Effector memory CD4-positive, alpha-beta T cell (primary cell): ENCODE measurements at places on chromosomes 11 and 22.

- DNase-seq: no peak
Measured at GRCh38 chr11:2796091-2796490, 89.5 kb downstream of the CDKN1C start.

- DNase-seq: no peak
Measured at GRCh38 chr11:31863170-31863832, 52.2 kb upstream of the PAX6 start.

DNA sequence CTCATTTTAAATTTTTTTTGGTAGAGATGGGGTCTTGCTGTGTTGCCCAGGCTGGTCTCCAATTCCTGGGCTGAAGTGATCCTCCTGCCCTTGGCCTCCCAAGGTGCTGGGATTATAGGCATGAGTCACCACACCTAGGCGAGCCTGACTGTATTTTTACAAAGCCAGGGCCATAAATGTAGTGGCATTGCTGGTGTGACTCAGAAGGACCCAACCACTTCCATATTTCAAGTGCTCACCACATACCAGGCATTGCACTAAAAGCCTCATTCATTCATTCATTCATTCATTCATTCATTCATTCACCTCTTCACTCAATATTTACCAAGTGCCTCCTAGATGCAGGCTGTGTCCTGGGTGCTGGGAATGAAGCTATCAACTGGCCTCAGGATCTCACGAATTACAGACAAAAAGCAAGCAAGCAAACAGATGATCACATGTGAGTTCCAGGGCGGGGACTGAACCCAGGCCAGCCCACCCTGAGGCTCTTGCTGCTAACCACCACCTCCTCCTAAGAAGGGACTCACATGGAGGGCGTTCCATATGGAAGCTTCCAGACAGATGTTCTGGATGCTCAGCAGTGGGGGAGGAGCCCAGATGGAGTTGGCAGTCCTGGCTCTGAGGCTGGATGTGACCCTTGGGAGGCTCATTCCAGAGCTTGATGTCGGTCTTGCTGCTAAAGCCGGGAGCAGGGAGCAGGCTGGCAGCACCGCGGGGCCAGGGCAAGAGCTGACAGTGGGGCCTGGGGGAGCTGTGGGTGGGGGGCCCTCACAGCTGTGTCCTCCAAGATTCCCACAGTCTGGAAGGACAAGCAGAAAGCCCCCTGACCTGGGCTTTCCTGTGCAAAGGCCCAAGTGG lies 158.8 kb downstream of the CTTN start:
- DNase-seq: no peak

- DNase-seq: no peak
Measured at GRCh38 chr11:72570893-72571661, 103.1 kb downstream of the PDE2A start.

GRCh38 chr11:6418557-6419008 lies 311 bp downstream of the APBB1 start:
- no peak for DNase-seq

GRCh38 chr11:16178273-16178672 lies 178.1 kb downstream of the SOX6 start:
- no peak for DNase-seq

- no peak for DNase-seq
Measured at GRCh38 chr11:78961937-78962701, 387.5 kb upstream of the NARS2 start.

DNA sequence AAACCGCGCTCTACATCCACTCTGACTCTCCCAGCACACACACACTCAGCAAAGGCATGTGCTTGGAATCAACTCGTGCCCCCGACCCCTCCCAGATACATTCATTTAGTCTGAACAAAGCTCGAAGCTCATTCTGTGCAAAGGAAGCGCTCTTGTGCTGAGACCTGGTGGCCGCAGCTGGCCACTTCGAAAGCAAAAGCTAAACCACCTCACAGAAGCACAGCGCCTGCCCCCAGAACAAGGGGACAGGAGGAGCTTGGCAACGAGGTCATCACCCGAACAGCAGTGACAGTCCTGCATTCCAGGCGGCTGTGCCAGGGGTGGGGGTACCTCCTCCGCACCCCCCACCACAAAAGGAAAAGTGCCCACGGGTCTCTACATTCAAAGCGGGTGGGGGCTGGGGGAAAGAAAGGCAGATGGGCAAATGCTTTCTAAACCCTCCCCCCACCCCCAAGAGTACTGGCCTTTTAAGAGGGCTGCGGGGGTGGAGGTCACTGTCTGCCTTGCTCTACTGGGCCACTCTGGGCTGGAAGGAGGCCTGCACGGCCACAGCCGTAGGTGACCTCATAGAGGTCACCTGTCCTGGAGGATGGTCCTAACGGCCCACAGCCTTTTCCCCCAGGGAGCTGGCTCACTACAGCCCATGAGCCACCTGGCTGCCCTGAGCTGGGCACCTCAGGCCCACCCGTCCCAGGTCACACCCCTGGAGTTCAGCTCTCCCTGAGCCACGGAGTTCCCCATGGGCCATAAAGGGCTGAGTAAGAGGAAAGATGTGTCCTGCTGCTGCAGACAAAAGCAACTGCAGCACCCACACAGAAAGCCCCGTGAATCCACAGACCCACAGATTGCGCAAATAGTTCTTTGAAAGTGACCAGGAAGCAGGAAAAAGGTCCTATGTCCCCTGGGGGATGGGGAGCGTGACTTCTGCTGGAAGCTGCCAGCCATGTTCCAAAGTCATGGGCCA lies 21.3 kb downstream of the CBX7 start:
- no peak for DNase-seq

DNA sequence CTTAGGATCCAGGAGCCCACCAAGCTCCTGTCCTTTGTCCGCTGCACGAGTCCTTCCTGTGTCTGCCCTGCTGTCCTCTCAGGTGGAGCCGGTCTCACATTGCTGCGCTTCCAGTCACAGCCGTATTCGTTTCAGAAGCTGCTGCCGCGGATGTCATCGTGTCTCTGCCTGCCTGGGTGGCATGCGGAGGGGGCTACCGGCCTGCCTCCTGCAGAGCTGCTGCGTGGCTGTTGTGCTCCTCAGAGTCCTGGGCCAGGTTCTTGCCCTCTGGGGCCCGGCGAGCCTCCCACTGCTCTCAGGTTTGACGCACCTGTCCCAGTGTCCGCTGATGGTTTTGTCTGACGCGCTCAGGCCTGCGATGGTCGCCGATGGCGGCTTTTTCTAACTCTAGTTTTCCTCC lies 254.2 kb downstream of the TBC1D22A start:
- no peak for DNase-seq

GRCh38 chr11:133952199-133953190 lies 4.3 kb downstream of the IGSF9B start:
- no peak for DNase-seq

DNA sequence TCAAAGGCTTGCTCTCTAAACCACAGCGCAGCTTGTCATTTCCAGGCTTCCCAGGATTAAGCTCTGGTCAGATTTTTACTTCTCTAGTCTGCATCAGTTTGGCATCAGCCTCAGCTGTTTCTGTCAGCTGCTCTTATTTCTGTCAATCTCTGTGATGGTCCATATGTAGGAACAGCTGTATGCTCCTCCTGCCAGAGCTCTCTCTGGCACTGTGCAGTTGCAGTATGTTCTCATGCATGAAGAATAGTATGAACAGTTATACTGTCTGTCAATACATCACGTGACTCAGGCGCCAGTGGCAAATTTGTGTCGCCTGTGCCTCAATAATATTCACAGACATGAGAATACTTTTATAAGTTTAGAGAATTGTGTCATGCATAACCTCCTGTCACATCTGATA lies 6.7 kb downstream of the OR6M1 start:
- no peak for DNase-seq

GRCh38 chr22:32211011-32211410 lies 6.1 kb upstream of the RFPL2 start:
- no peak for DNase-seq

DNA sequence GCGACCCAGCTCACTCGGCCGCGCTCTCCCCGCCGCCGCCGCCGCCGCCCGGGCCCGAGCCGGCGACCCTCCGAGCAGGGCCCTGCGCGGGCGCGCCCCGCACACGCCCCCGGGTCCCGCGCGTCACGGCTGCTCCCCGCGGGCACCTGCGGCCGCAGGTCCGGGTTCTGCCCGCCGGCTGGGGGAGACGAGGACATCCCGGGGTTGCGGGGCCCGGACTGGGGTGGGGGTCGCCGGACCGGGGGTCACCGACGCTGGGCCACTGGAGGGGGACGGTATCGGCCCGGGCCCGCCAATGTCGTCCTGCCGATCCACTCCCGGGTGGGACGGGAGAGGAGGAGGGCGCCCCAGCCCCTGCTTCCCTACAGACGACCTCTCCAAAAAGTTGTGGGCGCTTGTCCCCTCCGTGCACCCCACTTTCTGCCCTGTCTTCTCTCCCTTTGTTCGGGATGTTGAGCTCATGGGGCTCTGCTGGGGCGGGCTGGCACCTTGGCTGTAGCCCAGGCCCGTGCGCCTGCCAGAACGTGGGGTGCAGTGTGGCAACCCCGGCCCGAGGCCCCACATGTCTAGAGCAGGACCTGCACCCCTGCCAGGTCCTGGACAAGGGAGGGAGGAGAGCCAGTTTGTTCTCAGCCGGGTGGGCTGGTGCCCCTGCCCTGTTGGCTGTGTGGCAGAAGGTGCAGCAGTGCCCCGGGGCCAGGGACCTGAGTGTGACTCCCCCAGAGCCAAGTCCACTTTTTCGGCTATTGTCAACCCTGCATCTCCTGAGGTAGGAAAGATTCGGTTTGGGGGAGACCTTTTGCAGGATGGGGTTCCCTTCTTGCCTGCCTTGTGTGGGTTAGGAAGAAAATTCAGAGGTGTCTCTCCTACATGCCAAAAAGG lies 40.2 kb upstream of the CELSR1 start:
- DNase-seq: no peak

DNA sequence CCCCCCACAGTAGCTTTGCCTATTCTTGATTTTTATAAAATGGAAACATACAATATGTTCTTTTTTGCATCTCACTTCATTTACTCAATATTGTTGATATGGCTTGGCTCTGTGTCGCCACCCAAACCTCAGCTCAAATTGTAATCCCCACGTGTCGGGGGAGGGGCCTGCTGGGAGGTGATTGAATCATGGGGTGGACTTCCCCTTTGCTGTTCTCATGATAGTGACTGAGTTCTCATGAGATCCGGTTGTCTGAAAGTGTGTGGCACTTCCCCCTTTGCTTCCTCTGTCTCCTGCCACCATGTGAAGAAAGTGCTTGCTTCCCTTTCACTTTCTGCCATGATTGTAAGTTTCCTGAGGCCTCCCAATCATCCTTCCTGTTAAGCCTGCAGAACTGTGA lies 431.3 kb downstream of the MN1 start:
- no peak for DNase-seq

DNA sequence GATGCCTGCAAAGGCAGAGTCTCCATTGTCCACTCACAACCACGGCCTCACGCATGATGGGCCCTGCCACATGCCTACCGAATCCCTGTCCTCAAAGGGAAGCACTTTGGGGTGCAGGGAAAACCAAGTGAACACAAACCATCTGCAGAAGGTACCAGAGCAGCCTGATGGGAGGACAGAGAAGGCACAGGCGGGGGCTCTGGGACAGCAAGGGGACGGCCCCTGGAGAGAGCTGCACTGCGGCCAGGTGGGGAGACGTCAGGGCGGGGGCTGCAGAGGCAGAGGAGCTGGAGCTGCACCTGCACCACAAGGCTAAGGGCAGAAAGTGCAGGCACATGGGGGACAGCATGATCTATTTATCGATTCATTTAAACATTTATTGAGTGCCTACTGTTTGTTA lies 1056.0 kb downstream of the TBC1D22A start:
- no peak for DNase-seq

DNA sequence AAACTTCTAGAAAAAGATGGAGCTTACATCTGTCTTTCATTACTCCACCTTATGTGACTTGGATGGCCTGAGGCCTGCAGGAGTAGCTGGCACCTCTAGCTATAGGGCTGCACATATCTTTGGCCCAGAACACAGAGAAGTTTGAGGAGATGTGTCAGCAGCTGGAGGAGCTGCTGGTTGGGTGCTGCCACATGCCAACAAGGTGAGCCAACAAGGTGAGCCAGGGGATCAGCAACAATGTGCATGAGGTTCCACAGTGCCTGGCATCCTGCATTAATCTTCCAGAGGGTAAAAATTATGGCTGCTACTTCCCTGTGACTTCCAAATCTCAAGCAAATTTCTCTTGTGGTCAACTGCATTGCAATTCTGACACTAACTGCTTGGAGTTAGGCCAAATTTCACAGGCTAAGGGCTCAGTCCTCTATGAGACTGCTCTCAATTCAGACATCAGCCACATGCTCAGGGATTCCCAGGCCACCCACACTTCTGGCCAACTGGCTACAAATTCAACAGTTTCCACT lies 16.0 kb downstream of the RBM7 start:
- DNase-seq: no peak

- DNase-seq: no peak
Measured at GRCh38 chr11:19730373-19730772, 17.7 kb downstream of the NAV2 start.

DNA sequence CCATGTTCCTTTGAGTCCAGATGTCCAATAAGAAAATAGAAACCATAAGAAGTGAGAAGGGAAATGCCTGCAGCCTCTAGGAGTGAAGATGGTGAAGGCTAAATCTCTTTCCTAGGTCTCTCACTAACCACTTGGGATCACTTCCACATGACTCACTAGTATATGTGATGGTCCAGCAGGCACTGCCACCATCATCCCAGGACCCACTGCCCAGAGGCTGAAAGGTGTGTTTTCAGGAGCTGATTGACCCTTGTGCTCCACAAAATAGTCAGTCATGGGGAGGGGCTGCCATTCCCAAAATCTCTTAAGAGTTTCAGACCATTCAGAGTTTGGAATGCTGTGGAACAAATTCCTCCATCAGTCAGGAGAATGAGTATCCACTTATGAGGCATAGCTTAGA lies 22.9 kb downstream of the UBASH3B start:
- no peak for DNase-seq

DNA sequence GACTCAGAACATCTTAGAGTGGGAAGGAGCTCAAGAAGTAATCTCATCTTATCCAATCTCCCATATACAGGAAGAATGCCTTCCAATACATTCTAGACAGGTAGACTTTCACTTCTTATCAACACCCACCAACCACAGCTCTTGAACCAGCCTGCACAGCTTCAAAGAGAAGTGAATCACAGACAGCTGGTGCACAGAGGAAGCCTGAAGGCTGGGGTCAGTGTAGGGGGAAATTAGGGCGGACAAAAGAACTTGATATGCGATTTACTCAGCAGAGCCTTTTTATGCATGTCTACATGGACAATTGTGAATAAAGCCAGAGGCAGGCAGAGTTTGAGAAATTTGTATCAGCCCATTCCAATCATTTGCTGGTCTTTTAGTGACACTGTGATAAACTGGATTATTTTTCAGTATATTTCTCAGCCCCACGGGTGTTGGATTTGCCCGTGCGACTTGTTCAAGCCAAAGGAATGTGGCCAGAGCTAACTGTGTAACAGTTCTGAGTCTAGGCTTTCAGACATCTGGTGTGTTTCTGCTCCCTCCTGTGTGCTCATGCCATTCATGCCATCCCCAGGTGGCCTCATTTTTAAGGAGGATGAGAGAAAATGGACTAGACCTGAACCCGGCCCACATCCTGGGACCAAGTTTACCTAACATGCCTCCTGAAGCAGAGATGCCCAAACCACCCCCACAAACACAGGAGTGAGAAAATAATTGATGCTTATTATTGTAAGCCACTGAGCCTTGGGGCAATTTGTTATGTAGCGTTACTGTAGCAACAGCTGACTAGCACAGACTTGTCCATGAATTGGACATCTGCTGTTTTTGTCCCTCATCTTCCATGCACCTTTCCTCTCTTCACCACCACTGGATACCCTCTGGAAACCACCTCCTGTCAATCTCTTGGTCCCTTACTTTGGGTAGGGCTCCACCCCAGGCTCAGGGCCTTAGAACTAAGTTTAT lies 137.5 kb upstream of the HSD17B12 start:
- no peak for DNase-seq

- no peak for DNase-seq
Measured at GRCh38 chr11:79430280-79430679, 10.6 kb downstream of the TENM4 start.
